ENCODE measurements at places on chromosomes 5 and 9.

DNA sequence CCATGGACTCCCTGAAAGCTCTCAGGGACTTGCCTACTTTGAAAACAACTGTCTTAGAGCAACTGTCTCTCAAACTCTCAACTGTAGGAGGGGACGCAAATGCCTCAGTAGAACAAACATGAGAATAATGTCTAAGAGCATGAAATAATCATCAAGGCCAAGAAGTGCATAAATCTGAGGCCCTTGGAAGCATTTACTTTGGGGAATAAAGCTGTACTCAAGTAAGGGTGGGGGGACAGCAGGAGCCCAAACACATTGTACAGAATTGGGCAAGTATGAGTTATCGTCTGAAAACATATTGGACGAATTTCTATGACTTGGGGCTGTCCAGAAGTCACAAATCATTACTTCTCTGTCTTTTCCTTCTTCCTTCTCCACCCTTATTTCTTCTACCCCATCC is 96.3 kb upstream of the HMHB1 start:
- no peak for DNase-seq

DNA sequence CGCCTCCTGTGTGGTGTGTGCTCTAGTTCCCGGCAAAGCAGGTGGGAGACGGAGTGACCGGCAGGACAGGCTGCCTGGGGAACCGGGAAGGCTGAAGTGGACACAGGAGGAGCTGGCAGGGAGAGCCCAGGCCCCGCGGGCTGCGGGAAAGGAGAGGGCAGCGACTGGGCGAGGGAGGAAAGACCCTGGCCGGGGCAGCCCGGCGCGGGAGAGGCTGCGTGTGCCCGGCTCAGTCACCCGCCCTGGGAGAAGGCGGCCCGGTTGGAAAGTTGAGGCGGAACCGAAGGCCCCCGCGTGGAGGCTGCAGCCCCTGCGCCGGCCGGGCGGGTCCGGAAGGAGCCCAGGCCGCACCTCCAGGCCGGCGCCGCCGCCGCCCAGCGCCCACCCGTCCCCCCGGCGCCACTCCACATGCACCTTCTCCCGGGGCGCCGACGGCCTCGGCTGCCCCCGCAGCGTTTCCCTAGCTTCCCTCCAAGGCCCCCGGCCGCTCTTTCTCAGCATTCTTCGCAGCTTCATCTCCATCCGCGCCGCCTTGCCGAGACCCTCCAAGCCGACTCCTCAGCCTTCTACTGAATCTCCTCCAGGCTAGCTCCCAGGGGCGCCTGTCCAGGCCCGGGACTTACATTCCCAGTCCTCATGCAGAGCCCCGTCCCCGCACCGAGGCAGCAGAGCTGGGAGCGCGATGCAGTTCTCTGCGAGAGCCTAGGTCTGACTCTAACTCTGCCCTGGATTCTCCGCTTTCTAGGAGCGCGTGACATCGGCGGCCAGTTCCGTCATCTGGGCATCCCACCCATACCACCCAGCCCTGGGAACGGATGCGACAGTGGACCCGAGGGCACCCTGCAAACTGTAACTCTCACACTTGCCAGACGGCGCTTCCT is 152.0 kb downstream of the ERCC6L2 start:
- no peak for DNase-seq

- DNase-seq, result no peak
Observed at GRCh38 chr5:63128761-63129160, 550.1 kb downstream of the LRRC70 start.

DNA sequence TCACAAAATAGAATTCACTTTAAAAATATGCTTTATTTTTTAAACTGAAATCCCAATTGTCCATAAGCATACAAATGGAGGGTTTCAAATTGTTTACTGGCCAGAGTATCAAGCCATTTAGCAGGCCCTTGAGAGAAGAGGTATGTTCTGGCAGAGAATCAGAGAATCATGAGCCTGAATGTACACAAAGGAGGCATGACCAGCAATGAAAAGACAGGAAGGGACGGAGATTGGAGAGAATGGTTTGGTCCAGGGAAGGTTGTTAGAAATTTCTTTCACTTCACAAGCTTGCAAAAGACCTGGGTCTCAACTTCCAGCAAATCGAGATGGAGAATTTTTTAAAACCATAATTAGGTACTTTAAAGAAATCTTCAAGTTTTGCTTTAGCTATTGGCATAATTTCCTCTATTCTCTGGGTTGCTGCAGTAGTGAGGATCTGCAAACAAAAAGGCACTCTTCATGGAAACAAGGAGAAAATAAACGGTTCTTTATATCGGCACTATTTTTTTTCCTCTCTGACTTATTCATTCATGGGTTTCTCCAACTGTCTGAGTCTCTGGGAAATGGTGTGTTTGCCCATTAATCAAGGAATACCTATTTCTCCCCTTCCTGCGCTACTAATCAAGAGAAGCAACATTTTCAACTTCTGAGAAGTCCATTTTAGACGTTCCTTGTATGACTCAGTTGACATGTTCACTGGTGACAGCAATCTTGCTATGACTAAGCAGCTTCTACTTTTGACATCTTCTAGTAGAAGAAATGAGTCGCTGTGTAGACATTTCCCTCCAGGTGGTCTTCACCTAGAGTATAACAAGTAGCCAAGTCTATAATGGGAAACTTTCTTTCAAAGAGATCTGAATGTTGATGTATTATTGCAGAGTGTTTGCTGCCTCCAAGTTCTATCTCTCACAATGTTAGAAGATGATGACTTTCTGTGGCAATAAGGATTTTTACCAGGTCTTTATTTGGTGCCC is 23.1 kb upstream of the ERCC6L2 start:
- DNase-seq, result peak; percentile 86

- DNase-seq, result no peak
Observed at GRCh38 chr5:180553530-180553929, 37.8 kb downstream of the SCGB3A1 start.

DNA sequence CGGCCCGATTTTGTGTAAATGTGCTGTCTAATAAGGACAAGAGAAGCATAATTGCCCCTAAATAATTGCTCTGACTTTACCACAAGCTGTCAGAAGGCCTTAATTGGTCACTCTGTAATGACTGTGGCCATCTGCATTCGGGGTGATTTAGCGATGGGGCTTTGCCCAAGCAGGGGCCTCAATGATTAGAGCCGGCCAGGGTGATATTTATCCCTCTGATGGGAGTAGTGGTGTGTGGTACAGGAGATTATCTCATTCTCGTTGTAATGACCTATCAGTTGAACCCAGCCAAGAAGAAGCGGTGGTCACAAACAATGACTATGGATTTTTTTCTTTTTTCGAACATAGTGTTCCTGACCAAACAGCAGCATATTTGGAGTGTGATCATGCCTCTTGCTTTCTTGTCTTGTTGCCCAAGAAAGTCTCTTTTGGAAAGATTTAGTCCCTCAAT is 72.0 kb upstream of the SAP30L start:
- no peak for DNase-seq

GRCh38 chr5:131147258-131147657 is 17.8 kb downstream of the HINT1 start:
- DNase-seq, result no peak

DNA sequence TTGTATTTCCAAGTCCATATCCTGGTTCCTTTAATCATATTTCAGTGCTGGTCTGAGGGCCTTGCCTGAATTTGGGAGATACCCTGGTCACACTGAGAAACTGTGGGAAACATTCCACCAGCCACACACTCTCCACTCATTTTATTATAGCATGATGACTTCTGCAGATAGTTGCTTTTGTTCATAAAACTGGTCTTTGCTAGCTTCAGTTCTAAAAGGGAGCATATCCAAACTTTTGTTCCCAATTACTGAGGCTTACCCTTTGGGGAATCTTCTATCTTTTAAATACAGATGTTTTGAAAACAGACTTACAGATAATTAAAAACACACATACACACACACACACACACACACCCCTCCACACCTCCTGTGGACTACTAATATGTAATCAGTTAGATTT is 21.0 kb downstream of the DMGDH start:
- no peak for DNase-seq

DNA sequence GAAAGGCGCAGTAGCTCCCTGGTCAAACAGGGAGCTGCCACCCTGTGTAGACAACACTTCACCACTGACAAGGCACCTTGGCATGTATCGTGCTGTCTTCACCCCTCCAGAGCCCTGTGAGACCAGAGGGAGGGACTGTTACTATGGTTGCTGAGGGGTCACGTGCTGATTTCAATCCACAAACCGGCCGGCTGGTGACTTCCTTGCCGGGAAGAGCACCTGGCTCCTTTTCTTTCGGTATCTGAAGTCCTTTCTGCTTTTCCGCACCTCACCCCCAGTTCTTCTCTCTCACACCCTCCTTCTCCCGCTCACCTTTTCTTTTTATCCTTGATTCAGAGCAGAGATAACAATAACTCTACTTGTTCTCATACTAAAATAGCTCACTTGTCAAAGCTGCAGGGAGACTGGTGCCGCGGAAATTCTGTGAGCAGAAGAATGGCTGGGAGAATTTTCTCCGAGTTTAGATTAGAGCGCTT is 327.2 kb downstream of the ZSWIM6 start:
- DNase-seq, result no peak

DNA sequence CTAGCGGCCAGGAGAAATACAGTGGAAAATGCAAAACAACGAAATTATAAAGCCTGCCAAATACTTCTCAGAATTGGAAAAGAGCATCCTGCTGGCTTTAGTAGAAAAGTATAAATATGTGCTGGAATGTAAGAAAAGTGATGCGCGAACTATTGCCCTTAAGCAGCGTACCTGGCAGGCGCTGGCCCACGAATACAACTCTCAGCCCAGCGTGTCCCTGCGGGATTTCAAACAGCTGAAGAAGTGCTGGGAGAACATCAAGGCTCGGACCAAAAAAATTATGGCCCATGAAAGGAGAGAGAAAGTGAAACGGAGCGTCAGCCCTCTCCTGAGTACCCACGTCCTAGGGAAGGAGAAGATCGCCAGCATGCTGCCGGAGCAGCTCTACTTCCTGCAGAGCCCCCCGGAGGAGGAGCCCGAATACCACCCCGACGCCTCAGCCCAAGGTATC is 15.0 kb downstream of the MSANTD3 start:
- no peak for DNase-seq

DNA sequence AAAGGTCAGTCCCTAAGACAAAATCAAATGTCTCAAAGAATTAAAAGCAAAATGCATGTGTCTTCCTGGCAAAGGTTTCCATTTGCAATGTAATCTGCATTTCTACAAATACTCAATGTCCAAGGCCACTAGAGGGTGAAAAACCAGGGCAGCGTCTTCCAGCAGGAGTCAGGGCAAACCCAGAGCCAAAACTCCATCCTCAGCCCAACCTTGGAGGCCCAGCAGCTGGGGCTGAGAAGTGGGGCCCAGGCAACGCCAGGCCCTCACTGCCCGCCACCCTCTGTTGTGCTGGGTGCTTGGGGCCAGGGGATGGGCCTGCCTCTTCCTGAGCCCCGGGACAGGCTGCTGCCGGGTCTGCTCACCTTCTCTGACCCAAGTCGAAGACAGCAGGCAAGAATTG is 200.1 kb downstream of the PAX5 start:
- no peak for DNase-seq

DNA sequence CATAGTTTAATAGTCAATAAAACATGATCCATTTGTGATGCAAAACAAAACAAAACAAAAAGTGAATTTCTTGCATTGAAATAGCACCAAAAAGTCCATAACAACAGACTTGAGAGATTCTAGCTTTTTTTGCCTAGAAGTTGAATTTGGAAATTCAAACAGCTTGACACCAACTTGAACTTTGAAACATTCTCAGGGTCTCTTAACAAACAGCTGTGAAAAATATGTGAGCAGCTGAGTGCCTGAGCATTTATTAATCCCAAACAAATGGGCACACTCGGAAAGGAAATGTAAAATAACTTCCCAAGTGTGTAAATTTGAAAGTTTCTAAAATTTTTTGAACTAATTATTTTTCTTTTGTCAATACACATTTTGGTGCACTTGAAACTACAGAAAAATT is 56.0 kb upstream of the HMHB1 start:
- no peak for DNase-seq

DNA sequence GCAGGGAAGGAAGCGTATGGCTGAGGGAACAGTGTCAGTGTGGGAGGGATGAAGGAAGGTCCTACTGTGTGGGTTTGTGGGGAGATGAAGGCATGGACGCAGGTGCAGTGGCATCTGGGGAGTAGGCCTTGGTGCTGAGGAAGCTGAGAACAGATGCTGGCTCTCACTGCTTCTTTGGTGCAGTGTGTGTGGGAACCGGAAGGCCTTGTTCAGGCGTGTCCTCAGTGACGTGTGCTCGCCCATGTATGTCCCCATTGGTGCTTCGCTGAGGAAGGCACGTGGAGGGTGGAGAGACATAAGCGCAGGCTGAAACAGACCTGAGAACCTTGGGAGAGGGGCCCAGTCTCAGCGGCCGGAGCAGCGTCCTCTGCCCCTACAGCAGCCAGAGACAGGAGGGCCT is 18.7 kb downstream of the ADAMTS13 start:
- no peak for DNase-seq

- DNase-seq, result no peak
Observed at GRCh38 chr9:125785248-125785751, 38.1 kb downstream of the PBX3 start.

- DNase-seq, result no peak
Observed at GRCh38 chr5:138720840-138721239, 32.4 kb upstream of the CTNNA1 start.

DNA sequence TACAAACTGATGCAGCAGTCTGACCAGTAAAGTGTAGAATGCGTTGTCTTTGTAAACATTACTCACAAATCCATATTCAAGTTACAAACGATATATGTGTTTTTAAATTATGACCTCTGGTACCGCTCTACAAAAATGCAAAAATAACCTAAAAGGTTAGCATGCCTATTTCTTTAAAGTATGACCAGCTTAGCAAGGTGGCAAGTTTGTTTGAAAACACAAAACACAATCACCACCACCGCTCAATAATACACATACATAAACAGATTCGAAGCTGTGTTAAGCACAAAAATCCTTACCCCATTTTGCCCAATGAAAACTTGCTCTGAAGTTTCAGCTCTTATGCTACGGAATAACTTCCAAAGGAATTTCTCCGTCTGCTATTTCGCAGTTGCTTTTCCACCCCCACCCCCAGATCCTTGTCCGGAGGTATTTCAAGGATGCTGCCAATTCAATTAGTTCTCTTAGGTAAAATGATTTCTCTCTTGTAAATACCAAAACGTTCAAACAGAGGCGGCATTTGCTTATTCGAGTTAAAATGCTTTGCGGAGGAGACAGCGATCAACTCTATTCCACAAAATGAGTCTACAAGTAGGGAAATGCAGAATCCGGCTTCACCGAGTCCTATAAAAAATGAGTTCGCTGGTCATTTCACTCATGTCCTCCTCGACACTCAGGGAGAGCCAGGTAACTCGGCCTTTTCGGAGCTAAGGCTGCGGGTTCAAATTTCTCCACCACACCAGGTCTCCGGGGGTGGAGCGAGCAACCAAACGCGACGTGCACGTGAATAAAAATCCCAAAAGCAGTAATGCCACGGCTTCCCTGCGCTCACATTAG is 1.2 kb downstream of the HOMER1 start:
- peak; percentile 18 for DNase-seq
